Mesenchymal stem cell (in vitro differentiated cells and primary cell): ENCODE measurements at places on chromosomes 2 and 18.

GRCh38 chr2:128788636-128789220, 470.1 kb upstream of the HS6ST1 start:
- DNase-seq = no peak
- H3K27ac ChIP-seq = no peak overlapping the region
- H3K4me1 ChIP-seq = peaks cover 3% of the 10 kb centered on the region
- H3K27me3 ChIP-seq = peaks cover 27% of the 10 kb centered on the region

- no peaks in the 10 kb centered on the region for H3K27me3 ChIP-seq
- H3K4me1 ChIP-seq = peaks cover 4% of the 10 kb centered on the region
- H3K4me3 ChIP-seq = no peak overlapping the region
These were observed 42.3 kb upstream of the TTR start for GRCh38 chr18:31549416-31549815.

DNA sequence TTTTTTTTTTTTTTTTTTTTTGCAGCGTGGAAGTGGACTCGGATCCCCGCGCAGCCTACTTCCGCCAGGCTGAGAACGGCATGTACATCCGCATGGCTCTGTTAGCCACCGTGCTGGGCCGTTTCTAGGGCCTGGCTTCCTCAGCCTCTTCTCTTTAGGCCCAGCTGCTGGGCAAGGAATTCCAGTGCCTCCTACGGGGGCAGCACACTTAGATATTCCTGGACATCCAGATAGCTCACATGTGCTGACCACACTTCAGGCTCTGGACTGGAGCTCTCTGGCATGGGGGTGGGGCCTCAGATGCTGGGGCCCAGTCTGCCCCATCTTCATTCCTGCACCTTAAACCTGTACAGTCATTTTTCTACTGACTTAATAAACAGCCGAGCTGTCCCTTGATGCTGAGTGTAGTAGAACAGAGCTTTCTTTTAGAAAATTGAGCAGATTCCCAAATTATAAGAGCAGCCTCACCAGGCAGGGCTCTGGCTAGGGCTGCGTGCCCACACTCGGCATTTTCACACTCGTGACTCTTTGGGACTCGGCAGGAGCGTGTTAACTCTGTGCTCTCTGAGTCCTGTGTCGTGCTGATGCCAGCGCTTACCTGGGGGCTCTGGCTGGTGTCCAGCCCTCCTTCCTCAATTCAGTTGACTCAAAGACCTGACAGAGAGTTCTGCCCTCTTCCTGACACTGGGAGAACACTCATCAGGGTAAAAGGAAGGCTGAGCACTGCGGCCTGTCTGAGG, 19.3 kb downstream of the SLC30A3 start:
- peaks cover 67% of the 10 kb centered on the region for H3K36me3 ChIP-seq
- no peaks in the 10 kb centered on the region for H3K4me1 ChIP-seq
- peaks cover 3% of the 10 kb centered on the region for H3K27me3 ChIP-seq
- no peak overlapping the region for H3K4me3 ChIP-seq
- no peak for DNase-seq
- H3K27ac ChIP-seq = no peak overlapping the region

- H3K4me3 ChIP-seq = no peak overlapping the region
- peak; percentile 58 for DNase-seq
- no peak overlapping the region for H3K27ac ChIP-seq
- no peaks in the 10 kb centered on the region for H3K4me1 ChIP-seq
- H3K27me3 ChIP-seq = no peaks in the 10 kb centered on the region
These were observed 161.1 kb downstream of the KCNH7 start for GRCh38 chr2:162677476-162677875.

- no peaks in the 10 kb centered on the region for H3K27me3 ChIP-seq
- H3K27ac ChIP-seq = no peak overlapping the region
- DNase-seq = no peak
- H3K4me3 ChIP-seq = peak overlapping the region; percentile 2
These were observed 6.7 kb downstream of the ZNF521 start for GRCh38 chr18:25345081-25345866.

- H3K4me1 ChIP-seq = no peaks in the 10 kb centered on the region
- no peak overlapping the region for H3K27ac ChIP-seq
- peaks cover 23% of the 10 kb centered on the region for H3K27me3 ChIP-seq
- H3K4me3 ChIP-seq = no peak overlapping the region
These were observed 145.3 kb downstream of the SP3 start for GRCh38 chr2:173819852-173820251.

GRCh38 chr2:28267282-28267681, 125.4 kb upstream of the FOSL2 start:
- no peak overlapping the region for H3K4me3 ChIP-seq
- H3K36me3 ChIP-seq = peaks cover 11% of the 10 kb centered on the region
- no peak overlapping the region for H3K27ac ChIP-seq
- H3K4me1 ChIP-seq = peaks cover 2% of the 10 kb centered on the region
- H3K27me3 ChIP-seq = no peaks in the 10 kb centered on the region

DNA sequence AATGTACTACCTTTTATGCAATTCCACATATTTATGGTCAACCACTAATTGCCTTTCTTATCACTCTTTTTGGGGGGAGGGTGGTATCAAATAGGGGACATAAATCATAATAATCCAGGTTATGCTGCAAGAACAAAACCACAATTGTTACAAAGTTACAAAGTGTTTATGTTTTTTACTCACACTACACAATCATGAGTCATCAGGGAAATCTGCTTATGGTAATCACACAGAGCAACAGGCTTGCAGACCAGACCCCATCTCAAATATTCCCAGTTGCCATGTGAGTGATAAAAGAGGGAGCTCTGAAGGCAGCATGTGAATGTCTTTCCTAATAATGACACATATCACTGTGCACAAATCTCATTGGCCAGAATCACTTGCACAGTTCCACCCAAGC, 304.7 kb upstream of the TMEFF2 start:
- H3K4me3 ChIP-seq = no peak overlapping the region
- no peak overlapping the region for H3K27ac ChIP-seq
- DNase-seq = peak; percentile 63
- H3K4me1 ChIP-seq = peaks cover 8% of the 10 kb centered on the region
- no peaks in the 10 kb centered on the region for H3K36me3 ChIP-seq

- H3K27me3 ChIP-seq = no peaks in the 10 kb centered on the region
- peaks cover 36% of the 10 kb centered on the region for H3K36me3 ChIP-seq
- no peak overlapping the region for H3K4me3 ChIP-seq
- peaks cover 15% of the 10 kb centered on the region for H3K4me1 ChIP-seq
- no peak for DNase-seq
These were observed 69.9 kb downstream of the UXS1 start for GRCh38 chr2:106124106-106124756.

DNA sequence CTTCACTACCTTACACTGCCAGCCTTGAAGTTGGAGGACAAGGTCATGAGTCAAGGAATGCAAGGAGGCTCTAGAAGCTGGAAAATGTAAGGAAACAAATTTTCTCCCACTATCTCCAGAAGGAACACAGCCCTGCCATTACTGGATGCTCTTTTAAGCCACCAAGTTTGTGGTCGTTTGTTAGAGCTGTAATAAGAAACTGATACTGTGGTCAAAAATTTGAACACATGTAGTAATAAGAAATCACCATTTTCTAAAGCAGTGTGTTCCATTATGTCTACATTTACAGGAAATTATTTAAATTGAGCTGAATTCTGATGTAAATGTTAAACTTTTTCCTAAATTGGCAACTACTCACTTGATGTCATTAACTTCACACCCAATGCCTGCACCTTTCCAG, 729.0 kb downstream of the KCNJ3 start:
- no peak overlapping the region for H3K27ac ChIP-seq
- H3K4me3 ChIP-seq = no peak overlapping the region
- H3K27me3 ChIP-seq = no peaks in the 10 kb centered on the region
- no peaks in the 10 kb centered on the region for H3K36me3 ChIP-seq
- no peak for DNase-seq

GRCh38 chr2:200616656-200617055, 30.8 kb downstream of the AOX1 start:
- peaks cover 3% of the 10 kb centered on the region for H3K4me1 ChIP-seq
- peak; percentile 15 for DNase-seq
- no peak overlapping the region for H3K4me3 ChIP-seq
- H3K27ac ChIP-seq = no peak overlapping the region
- H3K36me3 ChIP-seq = peaks cover 48% of the 10 kb centered on the region

- no peaks in the 10 kb centered on the region for H3K4me1 ChIP-seq
- H3K27ac ChIP-seq = no peak overlapping the region
- H3K27me3 ChIP-seq = no peaks in the 10 kb centered on the region
- no peaks in the 10 kb centered on the region for H3K36me3 ChIP-seq
These were observed 228.7 kb upstream of the SLC8A1 start for GRCh38 chr2:40680547-40680946.

DNA sequence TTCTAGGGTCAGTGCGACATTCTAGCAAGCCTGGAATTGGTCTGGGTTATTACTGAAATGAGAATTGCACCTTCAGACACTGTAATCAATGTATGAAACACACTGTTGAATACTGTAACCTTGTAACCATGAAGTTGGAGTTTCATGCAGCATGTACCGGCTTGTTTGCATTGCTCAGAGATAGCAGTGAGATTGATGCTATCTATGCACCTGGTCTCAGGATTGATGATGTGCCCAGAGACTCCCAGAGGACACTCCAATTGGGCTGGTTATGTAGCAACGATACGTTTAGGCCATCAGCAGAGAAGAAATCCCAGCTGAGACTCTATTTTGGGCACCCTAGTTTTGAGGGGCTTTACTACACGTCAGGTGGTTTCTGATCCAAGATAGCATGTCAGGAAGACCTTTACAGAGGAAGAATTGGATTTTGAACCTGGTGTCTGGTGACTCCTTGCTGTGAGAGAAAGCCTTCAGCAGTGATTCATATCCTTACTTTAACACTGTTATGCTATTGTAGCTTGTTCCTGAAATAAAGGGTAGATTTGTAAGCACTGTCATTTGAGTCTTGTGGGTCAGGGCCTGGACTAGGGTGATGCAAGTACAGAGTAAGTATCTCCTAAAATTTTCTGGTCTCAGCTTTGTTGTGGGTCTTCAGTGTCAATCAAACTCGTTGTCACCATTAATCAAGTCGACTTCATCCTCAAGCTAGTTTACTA, 305.1 kb upstream of the GULP1 start:
- H3K27ac ChIP-seq = no peak overlapping the region
- no peaks in the 10 kb centered on the region for H3K36me3 ChIP-seq
- peaks cover 10% of the 10 kb centered on the region for H3K27me3 ChIP-seq
- DNase-seq = no peak

- H3K4me3 ChIP-seq = no peak overlapping the region
- H3K27ac ChIP-seq = no peak overlapping the region
- peak; percentile 6 for DNase-seq
- no peaks in the 10 kb centered on the region for H3K4me1 ChIP-seq
- no peaks in the 10 kb centered on the region for H3K36me3 ChIP-seq
These were observed 14.8 kb upstream of the DTNA start for GRCh38 chr18:34695310-34695709.

GRCh38 chr2:29518646-29519337, 402.6 kb downstream of the ALK start:
- no peak for DNase-seq
- no peaks in the 10 kb centered on the region for H3K36me3 ChIP-seq
- no peak overlapping the region for H3K4me3 ChIP-seq
- no peaks in the 10 kb centered on the region for H3K27me3 ChIP-seq

DNA sequence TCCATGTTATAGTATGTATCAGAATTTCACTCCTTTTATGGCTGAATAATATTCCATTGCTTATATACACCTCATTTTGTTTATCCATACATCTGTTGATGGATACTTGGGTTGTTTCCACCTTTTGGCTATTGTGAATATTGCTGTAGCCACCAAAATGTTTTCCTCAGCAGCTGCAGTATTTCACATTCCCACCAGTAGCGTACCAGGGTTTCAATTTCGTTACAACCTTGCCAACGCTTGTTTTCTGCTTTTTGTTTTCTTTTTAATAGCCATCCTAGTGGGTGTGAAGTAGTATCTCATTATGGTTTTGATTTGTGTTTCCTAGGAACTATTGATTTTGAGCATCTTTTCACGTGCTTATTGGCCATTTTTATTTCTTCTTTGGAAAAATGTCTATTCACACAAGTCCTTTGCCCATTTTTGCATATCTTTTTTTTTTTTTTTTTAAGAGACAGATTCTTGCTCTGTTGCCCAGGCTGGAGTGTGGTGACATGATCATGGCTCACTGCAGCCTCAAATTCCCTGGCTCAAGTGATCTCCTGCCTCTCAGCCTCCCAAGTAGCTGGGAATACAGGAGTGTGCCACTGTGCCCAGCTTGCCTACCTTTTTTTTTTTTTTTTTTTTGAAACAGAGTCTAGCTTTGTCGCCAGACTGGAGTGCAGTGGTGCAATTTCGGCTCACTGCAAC, 14.2 kb downstream of the UBXN2A start:
- no peak for DNase-seq
- H3K4me1 ChIP-seq = peaks cover 4% of the 10 kb centered on the region
- H3K4me3 ChIP-seq = no peak overlapping the region
- peaks cover 1% of the 10 kb centered on the region for H3K36me3 ChIP-seq
- H3K27ac ChIP-seq = no peak overlapping the region

- DNase-seq = no peak
- H3K27ac ChIP-seq = no peak overlapping the region
- H3K4me1 ChIP-seq = peaks cover 3% of the 10 kb centered on the region
- peaks cover 22% of the 10 kb centered on the region for H3K36me3 ChIP-seq
- no peak overlapping the region for H3K4me3 ChIP-seq
- H3K27me3 ChIP-seq = no peaks in the 10 kb centered on the region
These were observed 41.9 kb upstream of the PCBP1 start for GRCh38 chr2:70045405-70045804.

GRCh38 chr2:203400805-203401585, 72.8 kb downstream of the ABI2 start:
- peak overlapping the region; percentile 40 for H3K27ac ChIP-seq
- no peak overlapping the region for H3K4me3 ChIP-seq
- no peaks in the 10 kb centered on the region for H3K27me3 ChIP-seq
- H3K4me1 ChIP-seq = peaks cover 6% of the 10 kb centered on the region

- H3K27ac ChIP-seq = no peak overlapping the region
- H3K4me3 ChIP-seq = no peak overlapping the region
- no peak for DNase-seq
- no peaks in the 10 kb centered on the region for H3K27me3 ChIP-seq
- H3K36me3 ChIP-seq = no peaks in the 10 kb centered on the region
These were observed 1006.9 kb upstream of the TMEFF2 start for GRCh38 chr2:193201583-193201982.

- no peak overlapping the region for H3K27ac ChIP-seq
- DNase-seq = peak; percentile 24
- H3K4me3 ChIP-seq = no peak overlapping the region
- no peaks in the 10 kb centered on the region for H3K4me1 ChIP-seq
These were observed 18.9 kb upstream of the WDR33 start for GRCh38 chr2:127829845-127830246.

GRCh38 chr2:183070942-183071844, 7.4 kb upstream of the DUSP19 start:
- H3K27me3 ChIP-seq = peaks cover 10% of the 10 kb centered on the region
- H3K27ac ChIP-seq = no peak overlapping the region

DNA sequence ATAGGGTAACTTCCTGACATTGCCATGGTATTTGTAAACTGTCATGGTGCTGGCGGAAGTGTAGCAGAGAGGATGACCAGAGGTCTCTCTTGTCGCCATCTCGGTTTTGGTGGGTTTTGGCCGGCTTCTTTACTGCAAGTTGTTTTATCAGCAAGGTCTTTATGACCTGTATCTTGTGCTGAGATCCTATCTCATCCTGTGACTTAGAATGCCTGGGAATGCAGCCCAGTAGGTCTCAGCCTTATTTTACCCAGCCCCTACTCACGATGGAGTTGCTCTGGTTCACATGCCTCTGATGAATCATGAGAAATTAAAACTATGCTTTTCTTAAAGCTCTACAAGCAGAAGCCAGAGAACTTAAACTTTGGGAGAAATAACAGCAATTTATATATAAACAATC, 12.7 kb upstream of the NFU1 start:
- H3K27ac ChIP-seq = no peak overlapping the region
- H3K4me1 ChIP-seq = no peaks in the 10 kb centered on the region
- H3K27me3 ChIP-seq = no peaks in the 10 kb centered on the region
- no peak for DNase-seq
- no peak overlapping the region for H3K4me3 ChIP-seq

GRCh38 chr2:170204298-170204951, 26.5 kb downstream of the MYO3B start:
- H3K36me3 ChIP-seq = no peaks in the 10 kb centered on the region
- H3K4me3 ChIP-seq = no peak overlapping the region
- no peak for DNase-seq
